Ovary (tissue), 10 donors: ENCODE measurements at places on chromosomes 6 and 20. TPM values are rescaled to one million over a fixed set of nuclear protein-coding genes. Genes with fewer than 3 reads are reported as not detected.

Gene FAXC
- 3.0 TPM for total RNA-seq

DNA sequence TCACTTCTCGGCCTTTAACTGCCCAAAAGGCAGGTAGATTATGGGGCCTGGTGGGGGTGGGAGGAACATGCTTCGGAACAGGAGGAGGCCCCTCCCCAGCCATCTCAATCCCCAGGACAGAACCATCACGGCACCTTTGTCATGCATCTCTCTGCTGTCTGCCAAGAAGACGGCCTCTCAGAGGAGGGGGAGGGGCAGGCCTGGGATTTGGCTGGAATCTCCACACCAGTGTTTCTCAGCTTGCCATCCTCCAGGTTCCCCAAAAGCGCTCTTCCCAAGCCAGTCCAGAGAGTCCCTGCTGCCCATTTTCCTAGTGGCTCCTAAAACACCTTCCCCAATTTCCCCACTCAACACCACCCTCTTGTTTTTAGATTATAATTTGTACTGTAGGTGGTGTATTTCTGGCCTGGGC is 2.5 kb upstream of the POU5F1 start:
- no peaks in the 10 kb centered on the region for H3K4me1 ChIP-seq
- H3K36me3 ChIP-seq: no peaks in the 10 kb centered on the region
- no peak overlapping the region for H3K4me3 ChIP-seq
- no peak for DNase-seq
- H3K27me3 ChIP-seq: no peaks in the 10 kb centered on the region

DNA sequence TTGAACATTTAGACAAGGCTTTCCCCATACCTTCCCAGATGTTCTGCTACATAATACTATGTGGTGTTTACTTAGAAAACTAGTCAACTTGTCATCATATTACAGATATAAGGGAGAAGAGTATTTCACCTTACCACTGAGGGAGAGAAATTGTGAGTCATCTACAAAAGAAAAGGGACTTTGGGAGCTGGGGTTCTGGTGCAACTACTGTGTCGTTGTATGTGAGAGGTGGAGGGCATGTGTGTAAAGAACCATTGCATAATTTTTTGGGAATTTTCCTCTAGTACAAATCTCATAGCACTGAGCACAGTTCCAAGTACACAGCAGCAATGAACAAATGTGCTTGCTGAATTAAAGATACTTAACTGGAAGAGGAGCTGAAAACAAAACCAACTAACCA is 665.6 kb downstream of the DHX35 start:
- H3K27ac ChIP-seq: no peak overlapping the region
- no peaks in the 10 kb centered on the region for H3K36me3 ChIP-seq
- no peaks in the 10 kb centered on the region for H3K27me3 ChIP-seq
- no peak for DNase-seq
- no peak overlapping the region for H3K4me3 ChIP-seq

DNA sequence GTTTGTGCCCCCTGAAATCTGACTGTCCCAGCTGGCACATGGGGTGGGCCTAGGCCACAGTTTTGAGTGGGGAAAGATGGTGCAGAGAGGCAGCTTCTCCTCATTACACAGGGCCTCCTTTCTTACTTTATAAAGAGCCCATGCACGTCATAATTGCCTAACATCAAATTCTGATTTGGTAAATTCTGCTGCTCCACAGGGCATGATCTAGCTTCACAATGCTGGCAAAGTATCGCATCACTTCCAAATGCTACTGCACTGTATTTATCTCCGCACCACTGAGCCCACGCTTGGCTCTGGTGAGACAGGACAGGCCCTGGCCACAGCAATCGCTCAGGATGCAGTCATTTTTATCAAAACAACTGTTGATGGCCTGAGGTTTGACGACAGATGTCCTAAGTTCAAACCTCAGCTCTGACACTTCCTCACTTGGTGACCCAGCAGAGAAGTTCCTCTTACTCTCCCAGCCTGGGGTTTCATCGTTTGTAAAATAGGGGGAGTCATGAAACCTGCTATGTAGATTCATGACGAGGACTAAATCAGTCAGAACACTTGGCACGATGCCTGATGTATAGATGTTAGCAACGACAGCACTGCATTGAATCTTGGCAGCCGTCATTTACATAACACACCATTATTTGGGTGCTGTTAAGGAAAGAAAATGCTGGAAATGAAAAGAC is 187.9 kb downstream of the TTLL2 start:
- H3K27me3 ChIP-seq: no peaks in the 10 kb centered on the region
- H3K36me3 ChIP-seq: no peaks in the 10 kb centered on the region
- H3K4me3 ChIP-seq: no peak overlapping the region
- H3K27ac ChIP-seq: no peak overlapping the region
- no peak for DNase-seq

DNA sequence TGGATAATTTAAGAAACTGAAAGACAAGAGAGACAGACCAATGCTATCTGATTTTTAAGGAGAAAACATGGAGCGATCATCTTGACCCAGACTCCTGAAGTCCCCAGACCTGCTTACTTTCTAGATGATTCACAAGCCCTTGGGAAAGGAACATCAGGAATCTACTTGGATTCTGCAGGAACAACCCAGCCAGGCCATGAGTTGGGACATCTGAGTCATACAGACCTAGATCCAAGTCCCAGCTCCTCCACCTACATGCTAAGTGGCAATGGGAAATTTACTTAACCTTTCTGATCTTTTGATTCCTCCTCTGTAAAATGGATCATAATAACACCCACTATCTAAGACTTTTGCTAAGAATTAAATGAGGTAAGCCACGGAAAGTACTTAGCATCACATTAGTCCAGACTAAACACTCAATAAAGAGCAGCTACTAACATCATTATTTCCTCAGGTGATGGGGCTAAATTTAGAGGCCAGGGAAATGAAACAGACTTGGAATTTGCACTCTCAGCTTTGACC is 61.0 kb upstream of the MAFB start:
- H3K27me3 ChIP-seq: no peaks in the 10 kb centered on the region
- no peak for DNase-seq
- H3K36me3 ChIP-seq: no peaks in the 10 kb centered on the region
- no peaks in the 10 kb centered on the region for H3K4me1 ChIP-seq
- H3K27ac ChIP-seq: no peak overlapping the region
- H3K4me3 ChIP-seq: no peak overlapping the region
